ENCODE measurements at places on chromosomes 3 and 15.

- no peak for DNase-seq
These were observed 177.5 kb downstream of the EPHA6 start for GRCh38 chr3:96991800-96992365.

GRCh38 chr15:68681836-68682235, 103.0 kb downstream of the CORO2B start:
- no peak for DNase-seq

DNA sequence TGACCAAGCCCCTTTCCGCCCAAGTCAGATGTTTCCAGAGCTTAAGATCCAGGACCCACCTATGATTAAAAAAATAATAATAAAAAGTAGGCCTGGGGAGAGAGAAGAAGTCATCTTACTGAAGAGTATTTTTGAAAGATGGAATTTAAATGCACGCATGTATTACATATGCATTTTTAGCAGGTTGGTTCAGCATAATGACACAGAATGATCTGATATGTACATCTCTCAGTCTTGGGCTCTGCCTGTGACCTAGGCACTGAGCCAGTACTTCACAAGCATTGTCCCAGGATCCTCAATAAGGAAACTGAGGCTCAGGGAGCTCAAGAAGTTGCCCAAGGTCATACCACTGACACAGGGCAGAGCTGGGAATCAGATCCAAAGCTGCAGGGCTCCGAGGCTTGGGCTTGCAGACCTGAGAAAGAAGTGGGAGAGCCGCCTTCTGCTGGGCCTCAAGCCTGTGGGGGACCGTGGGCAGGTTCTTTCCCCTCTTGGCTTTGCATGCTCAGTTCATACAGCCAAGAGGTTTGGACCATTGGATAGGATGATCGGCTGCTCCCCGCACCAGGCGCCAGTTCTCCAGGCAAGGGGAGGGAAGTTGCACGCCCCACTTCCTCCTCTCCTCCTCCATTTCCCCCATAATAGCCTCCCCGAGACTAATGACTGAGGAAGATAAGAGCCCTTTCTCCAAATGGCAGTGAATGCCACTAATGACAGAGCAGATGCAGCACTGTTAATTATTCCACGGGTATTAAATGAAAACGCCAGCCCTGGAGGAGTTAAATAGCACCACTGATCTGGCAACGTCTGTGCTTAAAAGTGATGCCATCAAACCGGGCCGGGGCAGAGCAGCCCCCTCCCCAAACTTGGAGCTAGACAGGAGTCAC, 6.9 kb downstream of the SLC6A1 start:
- no peak for DNase-seq

DNA sequence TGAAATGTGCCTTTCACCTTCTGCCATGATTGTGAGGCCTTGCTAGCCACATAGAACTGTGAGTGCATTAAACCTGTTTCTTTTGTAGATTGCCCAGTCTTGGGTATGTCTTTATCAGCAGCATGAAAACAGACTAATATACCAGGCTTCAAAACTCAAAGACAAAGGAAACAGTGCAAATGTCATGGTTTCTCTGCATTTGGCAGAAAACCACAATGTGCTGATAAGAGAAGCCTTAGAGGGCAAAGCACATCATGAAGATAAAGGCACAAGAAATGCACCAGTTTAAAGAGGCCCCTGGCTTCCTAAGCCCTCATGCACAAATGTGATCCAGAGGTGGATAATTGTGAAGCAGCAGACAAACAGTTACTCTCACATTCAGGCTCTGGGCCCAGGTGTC, 259.2 kb downstream of the CPNE4 start:
- DNase-seq = no peak

DNA sequence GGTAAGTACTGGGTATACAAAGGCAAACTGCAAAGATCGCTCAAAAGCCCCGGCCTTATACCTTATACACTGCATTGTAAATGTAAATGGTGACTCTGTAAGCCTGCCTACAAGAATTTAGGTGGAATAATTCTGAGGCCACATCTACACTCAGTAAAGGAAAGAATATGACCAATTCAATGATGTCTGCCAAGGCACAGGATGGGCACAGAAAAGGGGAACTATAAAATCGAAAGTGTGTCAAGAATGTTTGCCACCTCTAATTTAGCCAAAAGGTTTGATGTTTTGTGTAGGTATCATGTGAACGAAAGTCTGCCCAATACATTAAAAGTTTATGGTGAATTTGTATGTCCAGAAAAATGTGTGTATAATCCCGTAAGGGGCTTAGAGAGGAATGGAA, 96.1 kb downstream of the FOXP1 start:
- no peak for DNase-seq

DNA sequence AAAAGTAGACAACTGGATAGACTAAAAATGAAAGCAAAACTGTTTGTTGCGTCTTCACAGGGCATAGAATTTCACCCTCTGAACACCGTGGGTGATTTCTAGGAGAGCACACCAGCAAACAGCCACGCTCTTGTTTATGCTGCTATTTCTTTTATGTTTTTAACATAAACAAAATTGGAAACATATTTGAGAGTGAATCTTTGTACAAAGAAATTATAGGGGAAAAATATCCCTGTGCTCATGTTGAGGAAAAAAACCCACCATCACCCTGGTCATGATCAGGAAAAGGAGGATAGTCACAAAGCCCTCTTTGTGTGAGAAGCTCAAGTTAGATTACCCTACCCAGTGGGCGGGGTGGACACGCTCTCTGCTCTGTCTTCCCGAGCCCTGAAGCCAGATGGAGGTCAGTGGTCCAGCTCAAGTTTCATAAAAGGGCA, 313.3 kb downstream of the SATB1 start:
- no peak for DNase-seq

DNA sequence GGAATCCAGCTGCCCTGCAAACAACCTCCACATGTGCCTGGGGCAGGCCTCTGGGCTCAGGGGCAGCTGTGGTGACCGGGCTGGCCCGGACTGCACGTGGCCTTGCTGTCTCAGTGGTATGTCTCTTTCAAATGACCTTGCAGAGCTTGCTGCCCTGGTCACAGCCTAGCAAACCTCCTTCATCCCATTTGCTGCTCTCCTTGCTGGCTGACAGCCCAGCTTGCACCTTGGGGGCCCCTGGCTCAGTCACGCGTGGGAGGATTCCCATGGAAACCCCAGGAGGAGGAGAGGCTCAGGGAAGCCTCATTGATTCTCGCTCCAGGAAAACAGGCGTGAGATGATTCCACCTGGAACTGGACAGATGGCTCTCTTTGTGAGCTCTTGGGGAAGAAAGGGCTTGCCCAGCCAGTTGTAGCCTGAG, 5.6 kb downstream of the SPSB4 start:
- no peak for DNase-seq

- no peak for DNase-seq
These were observed 551.5 kb downstream of the FOXP1 start for GRCh38 chr3:71031914-71032521.

DNA sequence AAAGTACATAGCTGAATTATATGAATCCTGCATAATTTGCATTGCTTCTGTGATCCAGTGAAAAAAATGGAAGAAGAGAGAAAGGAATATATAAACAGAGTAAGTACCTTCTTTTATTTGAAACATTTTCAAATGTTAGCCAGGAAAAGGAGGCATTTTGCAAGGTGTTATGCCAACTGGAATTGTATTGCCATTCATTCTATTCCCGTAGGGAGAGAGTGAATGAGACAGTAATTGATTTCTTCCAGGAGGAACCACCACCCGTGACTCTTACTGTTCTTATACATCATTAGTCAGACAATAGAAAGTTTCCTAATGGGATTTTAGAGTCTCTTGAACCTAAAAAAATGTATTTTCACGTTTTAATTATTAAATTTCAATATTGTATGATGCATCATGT, 324.1 kb upstream of the ALCAM start:
- DNase-seq = no peak

DNA sequence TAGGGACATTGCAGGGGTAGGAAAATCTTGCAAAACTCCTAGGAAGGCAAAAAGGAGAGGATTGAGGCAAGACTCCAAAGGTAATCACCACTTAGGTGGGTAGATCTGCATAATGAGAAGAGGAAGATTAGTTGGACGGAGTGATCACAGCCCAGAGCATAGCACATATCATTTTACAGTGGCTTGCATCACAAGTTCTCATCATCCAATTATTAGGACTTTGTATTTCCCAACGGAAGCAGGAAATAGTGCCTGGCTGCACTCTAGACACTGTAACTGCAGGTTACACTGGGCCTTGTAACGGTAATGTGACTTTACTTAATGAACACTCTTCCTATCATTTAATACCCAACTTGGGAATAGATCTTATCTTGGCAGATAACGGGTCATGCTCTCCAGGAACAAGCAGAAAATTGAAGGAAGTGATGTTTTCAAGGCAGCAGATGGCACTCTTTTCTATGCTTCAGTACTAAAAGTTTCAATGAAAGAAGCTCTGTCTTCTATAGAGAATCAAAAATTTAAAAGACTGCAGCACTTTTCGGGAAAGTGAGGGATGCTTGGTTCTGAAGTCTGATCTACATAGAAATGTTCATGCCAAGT, 101.9 kb upstream of the KCNMB2 start:
- DNase-seq = no peak

Data from SHP77 treated with DMSO at 0.1 percent for 48 hours (cell line).